Heart left ventricle (tissue), 16 donors: ENCODE measurements at places on chromosomes 1 and 21. TPM values are rescaled to one million over a fixed set of nuclear protein-coding genes. Genes with fewer than 3 reads are reported as not detected.

- no peak for DNase-seq
Observed at GRCh38 chr1:46605232-46605631, 1.2 kb upstream of the MKNK1 start.

Gene CD247
- polyA plus RNA-seq: 0.22 TPM

- no peak for DNase-seq
Observed at GRCh38 chr21:45305836-45306235, 18.1 kb upstream of the POFUT2 start.

Gene DRAM2
- 37.7 TPM for polyA plus RNA-seq

DNA sequence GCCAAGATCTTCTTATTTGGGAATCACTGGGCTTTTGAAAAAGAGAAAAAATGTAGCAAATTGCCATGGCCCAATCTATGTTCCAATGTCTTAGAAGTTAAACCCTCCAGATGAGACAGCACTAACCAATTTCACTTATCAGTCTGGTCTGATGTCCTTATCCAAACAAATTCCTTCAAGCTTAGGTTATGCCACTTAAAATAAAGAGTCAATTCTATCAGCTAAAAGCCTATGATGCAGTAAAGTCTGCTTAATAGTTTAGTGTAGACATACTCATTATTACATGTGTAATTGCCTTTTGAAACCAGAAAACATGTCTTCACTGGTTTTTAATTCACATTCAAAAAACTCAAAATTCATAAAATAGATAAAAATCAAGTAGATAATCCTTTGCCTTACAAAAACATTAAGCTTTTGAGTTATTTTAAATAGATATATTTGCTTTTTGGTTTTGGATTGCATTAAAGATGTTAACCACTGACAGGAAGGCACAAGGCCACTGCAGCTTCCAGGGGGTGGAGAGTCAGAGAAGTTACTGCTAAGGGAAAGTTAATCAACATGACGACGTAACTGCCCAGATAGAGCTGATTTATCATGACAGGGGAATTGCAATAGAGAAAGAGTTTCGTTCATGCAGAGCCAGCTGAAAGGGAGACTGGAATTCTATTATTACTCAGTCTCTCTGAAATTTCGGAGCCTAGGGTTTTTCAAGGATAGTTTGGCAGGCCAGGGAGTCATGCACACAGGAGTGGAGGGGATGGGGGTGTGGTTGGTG lies 106.1 kb downstream of the MAP3K21 start:
- DNase-seq: no peak
